Anterior cingulate cortex (tissue), 58 donors: ENCODE measurements at places on chromosomes 1 and 21.

DNA sequence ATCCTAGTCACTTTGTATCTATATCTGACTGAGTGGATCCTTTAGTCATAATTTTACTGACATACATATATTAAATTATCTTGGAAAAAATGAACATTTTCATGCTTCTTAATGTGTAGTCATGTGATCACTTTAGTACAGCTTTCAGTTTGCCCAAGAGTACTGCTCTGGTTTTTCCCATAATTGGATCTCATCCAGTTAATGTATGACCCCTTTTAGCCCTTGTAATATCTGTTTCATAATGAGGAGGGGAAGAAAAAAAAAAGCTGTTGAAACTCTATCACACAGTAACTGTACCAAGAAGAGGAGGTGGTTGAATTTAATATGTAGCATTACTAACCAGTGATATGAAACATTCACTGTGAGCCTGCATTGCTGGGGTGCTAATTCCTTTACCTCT is 328.7 kb downstream of the PTPRC start:
- DNase-seq, result no peak

GRCh38 chr1:16451841-16452528 is 11.5 kb downstream of the NECAP2 start:
- DNase-seq, result no peak

DNA sequence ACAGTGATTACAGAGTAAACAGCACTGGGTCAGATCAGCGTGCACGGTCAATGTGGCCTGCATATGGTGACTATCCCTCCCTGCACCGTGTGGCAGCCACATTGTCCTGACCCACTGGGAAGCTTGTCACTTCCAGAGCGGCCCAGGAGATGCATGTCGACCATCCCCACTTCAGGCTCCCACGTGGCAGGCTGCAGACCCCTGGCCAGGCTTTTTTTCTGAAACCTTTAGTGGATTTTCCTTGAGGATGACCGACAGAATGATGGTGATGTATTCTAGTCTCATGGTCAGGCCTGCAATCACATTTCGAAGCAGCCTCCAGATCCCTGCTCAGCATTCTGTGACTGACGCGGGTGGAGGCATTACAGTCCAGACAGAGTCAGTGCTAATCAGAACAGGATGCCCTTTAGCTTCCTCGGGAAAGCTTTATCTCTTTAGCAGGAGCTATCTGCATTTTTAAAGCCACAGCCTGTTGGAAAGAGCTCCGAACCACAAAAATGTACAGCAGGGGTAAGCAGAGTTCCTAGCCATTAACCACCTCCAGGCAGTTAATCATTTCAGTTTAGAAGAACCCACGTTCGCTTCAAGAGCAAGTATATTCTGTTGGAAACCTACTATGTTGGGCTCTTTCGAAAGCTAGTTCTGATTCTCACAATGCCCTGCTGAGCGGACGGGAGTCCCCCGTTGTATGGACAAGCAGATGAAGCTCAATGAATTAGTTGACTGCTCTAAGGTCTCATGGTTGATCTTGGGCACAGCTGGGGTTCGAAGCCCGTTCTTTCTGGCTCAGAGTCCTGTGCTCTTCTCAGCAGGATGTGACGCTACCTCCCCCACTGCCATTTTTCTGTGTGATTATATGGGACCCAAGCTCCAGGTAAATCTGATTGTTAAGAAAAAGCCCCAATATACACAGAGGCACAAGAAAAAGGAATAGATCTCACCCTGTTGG is 56.5 kb downstream of the IRF2BP2 start:
- DNase-seq, result no peak

- DNase-seq, result no peak
These were observed 73.9 kb upstream of the RRP15 start for GRCh38 chr1:218211241-218211640.

DNA sequence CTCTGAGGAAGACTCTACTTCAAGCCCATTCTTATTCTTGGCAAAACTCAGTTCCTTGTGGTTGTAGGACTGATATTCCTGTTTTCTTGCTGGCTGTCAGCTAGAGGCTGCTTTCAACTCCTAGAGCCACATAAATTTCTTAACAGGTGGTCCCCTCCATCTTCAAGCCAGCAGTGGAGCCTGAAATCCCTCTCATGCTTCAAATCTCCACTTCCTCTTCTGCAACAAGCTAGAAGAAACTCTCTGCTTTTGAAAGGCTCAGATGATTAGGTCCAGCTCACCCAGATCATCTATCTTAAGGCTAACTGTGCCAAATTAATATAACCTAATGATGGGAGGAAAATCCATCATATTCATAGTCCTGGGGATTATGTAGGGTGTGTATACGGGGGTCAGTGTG is 43.2 kb upstream of the CD34 start:
- DNase-seq, result no peak

- DNase-seq, result peak; percentile 77
These were observed 10.2 kb upstream of the TNFRSF14 start for GRCh38 chr1:2545754-2546514.

GRCh38 chr1:43454270-43455011 is 710 bp upstream of the HYI start:
- DNase-seq, result peak; percentile 62

- DNase-seq, result no peak
These were observed 46.0 kb upstream of the JUN start for GRCh38 chr1:58829866-58830265.

- no peak for DNase-seq
These were observed 16.0 kb upstream of the TTC39A start for GRCh38 chr1:51346086-51346942.

- no peak for DNase-seq
These were observed 21.7 kb upstream of the SH3D21 start for GRCh38 chr1:36284517-36284916.

DNA sequence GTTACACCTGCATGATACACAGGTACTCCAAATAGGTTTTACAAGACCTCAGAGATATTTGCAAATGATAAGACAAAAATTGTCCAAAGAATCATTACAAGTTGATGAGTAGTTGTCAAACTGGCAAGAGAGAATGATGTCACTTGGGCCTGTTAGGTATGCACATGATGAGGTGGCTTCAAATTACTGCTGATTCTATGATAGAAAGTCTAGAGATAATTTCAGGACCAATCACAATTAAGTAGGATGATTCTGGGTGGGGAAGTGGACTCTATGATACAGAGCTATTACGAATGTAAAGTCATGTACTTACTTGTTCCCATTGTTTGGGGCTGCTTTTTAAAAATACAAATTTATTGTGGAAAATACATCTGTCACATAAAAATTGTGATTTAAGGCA is 5.2 kb upstream of the SPRR1B start:
- no peak for DNase-seq

- DNase-seq, result no peak
These were observed 59.1 kb downstream of the DISP3 start for GRCh38 chr1:11537854-11538591.

GRCh38 chr1:205661429-205662134 is 18.7 kb downstream of the SLC45A3 start:
- no peak for DNase-seq

- no peak for DNase-seq
These were observed 22.8 kb upstream of the ELOA start for GRCh38 chr1:23720256-23720995.

GRCh38 chr1:228034954-228035837 is 28.4 kb downstream of the WNT3A start:
- DNase-seq, result no peak

DNA sequence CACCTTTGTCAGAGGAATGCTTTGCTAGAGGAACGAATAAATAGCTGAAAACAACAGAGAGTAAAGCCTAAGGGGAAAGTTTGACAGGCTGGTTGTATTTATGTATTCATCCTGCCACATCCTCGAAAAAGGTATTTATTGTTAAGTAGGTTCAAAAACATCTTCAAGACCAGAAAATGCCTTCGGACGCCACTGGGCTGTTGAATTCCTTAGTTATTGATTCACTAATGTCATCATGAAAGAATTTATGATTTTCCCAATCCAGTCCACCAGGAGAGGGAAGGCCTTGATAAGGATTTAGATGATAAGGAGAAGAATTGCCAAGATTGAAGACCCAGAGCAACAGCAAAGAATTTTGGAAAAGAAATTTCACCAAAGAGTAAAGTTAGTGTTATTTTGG is 35.2 kb upstream of the MAB21L3 start:
- DNase-seq, result no peak

DNA sequence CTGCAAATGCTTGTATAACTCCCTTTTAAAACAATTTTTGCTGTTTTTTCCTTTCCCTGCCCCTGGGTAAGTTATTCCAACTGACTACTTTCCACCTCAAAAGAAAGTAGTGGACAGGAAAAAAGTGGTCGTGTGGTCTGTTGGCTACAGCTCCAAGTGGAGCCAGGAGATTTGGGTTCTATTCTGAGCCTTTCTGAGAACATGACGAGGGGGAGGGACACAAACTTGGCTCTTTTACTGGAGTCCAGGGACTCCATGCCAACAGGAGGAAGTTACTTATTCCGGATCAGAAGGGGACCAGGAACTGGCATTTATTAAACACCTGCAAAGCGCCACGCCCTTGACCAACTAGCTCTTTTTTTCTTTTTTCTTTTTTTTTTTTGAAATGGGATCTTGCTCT is 79.0 kb upstream of the CAPZB start:
- DNase-seq, result no peak

DNA sequence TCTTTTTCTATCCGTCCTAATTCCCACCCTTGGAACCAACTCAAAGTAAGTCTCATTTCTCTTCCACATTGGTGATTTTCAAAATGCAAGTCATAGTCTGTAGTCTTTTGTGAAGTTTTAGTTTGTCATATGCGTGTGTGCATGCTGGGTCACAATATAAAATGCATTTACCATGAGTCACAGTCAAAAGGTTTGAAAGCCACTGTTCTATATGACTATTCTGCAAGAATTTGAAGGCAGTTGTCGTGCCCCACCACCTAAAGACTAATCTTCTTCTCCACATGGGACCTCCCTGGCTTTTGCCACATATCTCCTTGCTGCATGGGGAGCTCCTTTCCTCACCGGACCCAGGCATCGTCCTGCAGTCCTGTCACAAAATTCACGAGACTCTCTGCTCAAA is 1.6 kb downstream of the STPG1 start:
- no peak for DNase-seq

GRCh38 chr1:13661539-13661938 is 38.4 kb upstream of the PRDM2 start:
- DNase-seq, result no peak

DNA sequence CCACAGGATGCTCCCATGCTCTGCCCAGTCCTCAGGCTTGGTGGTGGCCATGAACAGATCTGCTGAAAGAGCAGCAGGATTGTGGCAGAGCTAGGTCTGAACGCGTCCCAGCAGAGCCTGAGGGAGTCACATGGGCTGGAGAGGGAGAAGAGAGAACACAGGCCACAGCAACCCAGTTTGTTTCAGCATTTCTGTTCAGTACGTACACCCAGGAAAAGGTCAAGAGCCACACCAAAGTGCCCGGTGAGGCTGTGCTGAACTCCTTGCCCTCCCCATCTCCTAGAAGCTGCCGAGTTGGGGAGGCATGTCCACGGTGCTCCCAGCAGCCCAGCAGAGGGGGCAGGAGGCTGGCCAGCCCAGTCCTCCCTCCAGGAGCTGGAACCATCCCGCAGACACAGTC is 5.5 kb downstream of the PKP1 start:
- no peak for DNase-seq

DNA sequence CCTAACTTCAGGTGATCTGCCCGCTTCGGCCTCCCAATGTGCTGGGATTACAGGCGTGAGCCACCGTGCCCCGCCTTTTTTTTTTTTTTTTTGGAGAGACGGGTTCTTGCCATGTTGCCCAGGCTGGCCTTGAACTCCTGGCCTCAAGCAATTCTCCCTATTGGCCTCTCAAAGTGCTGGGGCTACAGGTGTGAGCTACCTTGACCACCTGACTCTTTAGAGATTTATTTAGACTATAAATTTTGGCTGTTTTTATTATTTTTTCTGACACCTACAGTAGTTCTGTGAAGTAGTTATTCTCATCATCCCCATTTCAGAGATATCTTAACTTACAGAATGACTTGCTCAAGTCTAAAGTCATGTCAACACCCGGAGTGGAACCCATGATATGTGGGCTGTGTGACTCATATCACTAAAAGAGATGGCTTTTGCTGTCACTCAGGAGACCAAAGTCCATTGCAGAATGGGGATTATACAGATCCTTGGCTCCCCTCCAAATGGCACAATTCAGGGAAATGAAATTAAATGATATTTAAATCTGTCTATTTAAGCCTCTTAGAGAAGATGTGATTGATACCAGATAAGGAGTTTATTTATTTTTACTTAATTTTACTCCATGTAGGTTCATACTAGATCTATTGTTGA is 93.2 kb downstream of the CTH start:
- no peak for DNase-seq

- no peak for DNase-seq
These were observed 12.4 kb upstream of the SPATA1 start for GRCh38 chr1:84493747-84494146.

DNA sequence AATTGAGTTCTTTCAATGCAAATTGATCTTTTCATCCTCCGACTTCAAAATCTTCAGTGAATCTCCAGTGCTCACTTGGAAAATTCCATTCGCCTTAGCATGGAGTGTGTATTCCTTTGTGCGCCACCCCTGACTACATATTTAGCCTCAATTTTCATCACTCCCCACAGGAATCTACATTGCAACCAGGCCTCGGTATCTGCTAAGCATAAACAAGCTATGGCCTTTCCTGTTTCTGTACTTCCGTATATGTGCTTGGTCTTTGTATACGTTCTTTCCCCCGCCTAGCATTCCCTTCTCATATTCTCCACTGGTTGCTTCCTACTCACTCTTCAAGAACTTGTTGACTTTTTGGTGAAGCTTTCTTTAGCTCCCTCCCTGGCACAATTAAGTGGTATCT is 470.8 kb downstream of the LMO4 start:
- no peak for DNase-seq

GRCh38 chr1:150138044-150138443 is 11.7 kb upstream of the PLEKHO1 start:
- DNase-seq, result no peak

GRCh38 chr21:29307718-29308455 is 9.2 kb downstream of the BACH1 start:
- DNase-seq, result no peak

DNA sequence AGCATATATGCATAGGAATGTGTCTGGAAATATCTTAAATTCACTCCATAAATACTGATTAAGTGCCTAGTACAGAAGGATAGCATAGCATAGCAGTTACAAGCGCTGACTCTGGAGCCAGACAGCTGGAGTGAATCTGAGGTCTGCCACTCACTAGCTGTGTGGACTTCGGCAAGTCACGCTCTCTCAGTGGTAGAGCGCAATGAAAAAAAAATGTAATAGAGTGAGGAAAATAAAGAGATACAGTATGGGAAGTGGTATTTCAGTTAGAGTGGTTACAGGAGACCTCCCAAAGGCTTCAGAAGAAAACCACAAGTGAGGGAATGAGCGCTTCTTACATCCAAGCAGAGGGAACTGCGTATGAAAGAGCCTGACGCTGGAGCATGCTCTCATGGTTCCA is 338.9 kb upstream of the PRMT6 start:
- DNase-seq, result no peak

DNA sequence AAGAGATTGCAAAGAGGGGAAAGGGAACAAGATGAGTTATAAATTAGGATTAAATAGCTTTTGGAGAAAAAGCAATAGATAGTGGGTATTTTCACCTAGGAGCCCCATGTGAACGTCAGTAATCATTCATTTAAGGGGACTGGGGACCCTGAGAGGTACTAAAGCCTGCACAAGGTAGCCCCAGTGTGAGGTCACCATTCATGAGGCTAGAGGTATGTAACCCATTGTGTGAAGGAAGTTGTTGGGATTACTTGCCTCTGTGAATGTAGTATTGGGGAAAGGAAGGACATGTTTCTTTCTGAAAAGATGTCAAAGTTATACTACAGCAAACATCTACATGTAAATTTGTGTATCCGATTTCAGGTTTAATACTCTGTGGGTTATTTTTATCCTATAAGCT is 276.8 kb downstream of the TBX15 start:
- no peak for DNase-seq

- DNase-seq, result no peak
These were observed 16.0 kb downstream of the SLX9 start for GRCh38 chr21:44955798-44956175.
